Stimulated activated CD4-positive, alpha-beta T cell treated with anti-CD3 and anti-CD28 coated beads, Interleukin-4, amount 100 ng/mL, for 24 hours (primary cell): ENCODE measurements at places on chromosomes 7 and 10.

DNA sequence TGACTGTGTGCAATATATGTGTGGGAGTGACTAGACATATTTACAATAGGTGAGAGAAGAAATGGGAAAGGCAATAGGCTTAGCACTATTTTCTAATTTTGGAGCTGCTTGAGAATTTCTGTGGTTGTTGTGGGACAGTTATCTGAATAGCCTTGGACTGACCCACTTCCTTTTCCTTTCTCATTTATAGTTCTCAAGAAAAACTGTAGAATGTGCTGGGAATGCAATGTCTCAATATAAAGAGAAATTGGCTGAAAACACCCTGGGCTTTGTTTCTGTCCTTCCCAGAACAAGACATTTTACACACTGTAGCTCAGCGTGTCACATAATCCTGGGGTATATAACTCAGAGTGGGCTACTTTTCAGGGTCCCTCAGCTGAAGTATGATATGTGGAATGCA is 153.0 kb upstream of the RHOBTB1 start:
- DNase-seq: no peak

DNA sequence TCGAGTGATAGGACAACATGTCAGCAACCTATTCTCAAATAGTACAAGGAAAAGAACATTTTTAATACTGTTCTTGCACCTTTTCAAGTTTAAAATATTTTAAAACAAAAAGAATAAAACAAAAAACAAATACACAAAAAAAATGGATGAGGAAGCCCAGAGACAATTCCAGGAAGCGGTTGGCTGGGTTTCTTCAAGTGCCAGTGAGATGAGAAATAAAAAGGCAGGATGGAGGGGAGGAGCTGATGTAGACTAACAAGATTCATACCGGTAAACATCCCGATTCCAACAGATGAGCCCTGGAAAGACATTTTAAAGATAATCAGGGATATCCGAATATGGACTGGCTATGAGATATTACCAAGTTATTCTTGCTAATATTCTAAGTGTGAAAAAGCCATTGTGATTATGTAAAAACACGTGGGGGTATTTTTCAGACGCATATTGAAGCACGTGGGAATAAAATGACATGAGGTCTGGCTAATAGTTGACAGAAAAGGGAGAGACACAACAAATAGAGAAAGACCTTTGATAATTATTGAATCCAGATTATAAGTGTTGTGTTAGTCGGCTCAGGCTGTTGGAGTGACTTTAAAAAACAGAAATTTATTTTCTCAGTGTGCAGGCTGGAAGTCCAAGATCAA is 101.3 kb upstream of the LRRC4 start:
- DNase-seq: no peak

- no peak for DNase-seq
Measured at GRCh38 chr7:113394856-113395255, 276.5 kb upstream of the SMIM30 start.

GRCh38 chr10:82377608-82378007 is 502.6 kb downstream of the NRG3 start:
- no peak for DNase-seq

- no peak for DNase-seq
Measured at GRCh38 chr7:50627824-50628361, 62.7 kb upstream of the DDC start.

- no peak for DNase-seq
Measured at GRCh38 chr7:3153118-3153517, 109.5 kb upstream of the CARD11 start.

- no peak for DNase-seq
Measured at GRCh38 chr7:88457320-88457719, 150.6 kb upstream of the STEAP4 start.

GRCh38 chr10:103479135-103479534 is at the start of gene CALHM3:
CALHM3 (minus strand) TSS chr10:103479240; CDS start chr10:103479032, 208 bp downstream.
- DNase-seq: no peak

DNA sequence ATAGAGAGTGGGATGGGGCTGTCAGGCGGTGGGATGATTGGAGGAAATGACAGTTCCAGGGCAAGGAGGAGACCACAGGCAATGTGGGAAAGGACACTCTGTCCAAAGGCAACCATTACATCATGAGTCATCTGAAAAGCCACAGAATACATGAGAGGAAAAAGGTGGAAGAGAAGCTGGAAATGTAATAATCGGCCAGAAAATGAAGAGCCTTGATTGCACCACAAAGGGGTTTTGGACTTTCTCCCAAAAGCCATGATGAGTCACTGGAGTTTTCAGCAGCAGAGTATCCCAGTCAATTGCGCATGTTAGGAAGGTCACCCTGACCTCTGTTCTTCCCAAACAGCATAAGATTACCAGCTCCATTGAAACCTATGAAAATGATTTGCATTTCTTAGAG is 222.0 kb downstream of the LHFPL3 start:
- DNase-seq: no peak

DNA sequence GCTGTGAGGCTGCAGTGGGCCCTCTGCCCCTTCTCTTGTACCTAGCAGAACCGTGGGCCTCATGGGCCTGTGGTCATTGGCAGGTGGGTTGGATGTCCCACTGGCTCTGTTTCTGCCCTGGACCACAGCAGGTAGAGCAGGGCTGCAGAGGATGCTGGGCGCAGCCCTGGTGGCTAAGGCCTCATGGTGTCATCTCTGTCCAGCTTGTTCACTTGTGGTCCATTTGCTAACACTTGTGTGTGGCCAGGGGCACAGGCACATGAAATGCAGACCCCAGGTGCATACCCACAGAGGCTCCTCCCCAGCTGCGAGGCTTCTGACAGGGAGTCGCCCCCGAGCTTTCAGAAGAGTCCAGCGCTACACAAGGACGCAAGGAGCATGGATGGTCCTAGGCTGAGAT is 22.4 kb upstream of the TBRG4 start:
- no peak for DNase-seq

- DNase-seq: no peak
Measured at GRCh38 chr10:132335189-132336063, 3.4 kb downstream of the LRRC27 start.

DNA sequence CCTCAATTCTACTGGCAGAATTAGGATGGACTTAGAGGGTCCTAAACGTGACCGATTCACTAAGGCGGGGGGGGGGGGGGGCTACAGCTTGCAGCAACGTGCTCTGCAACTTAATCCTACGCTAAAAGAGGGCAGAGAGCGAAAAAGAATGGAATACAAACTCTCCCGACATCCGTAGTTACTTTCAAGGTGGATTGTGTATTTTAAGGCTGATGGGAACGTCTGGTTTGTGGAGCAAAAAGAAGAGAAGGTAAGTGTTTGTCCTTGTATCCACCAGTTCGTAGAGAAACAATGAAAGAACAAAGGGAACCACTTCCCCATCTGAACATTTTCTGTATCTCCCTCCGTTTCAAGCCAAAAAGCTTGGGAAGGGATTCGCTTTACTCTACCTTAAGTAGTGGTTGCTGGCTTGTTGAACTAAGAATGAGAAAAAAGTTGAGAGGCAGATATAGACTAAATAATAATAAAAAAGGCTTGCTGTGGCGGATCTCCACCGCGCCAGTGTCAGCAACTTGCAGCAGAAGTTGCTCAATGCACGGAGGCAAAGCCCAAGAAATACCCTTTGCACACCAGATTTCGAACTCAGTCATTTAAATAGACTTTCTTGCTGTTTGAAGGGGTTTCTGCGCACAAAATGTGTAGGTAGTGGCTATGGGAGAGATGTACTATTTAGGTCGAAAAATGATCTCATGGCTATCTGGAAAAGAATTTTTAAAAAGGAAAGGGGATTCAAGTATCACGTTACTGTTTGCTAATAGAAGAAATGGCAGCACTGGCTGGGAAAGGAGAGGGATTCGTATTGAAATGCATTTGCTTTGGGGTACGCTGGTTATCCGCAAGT is 736 bp downstream of the SKIDA1 start:
- no peak for DNase-seq

DNA sequence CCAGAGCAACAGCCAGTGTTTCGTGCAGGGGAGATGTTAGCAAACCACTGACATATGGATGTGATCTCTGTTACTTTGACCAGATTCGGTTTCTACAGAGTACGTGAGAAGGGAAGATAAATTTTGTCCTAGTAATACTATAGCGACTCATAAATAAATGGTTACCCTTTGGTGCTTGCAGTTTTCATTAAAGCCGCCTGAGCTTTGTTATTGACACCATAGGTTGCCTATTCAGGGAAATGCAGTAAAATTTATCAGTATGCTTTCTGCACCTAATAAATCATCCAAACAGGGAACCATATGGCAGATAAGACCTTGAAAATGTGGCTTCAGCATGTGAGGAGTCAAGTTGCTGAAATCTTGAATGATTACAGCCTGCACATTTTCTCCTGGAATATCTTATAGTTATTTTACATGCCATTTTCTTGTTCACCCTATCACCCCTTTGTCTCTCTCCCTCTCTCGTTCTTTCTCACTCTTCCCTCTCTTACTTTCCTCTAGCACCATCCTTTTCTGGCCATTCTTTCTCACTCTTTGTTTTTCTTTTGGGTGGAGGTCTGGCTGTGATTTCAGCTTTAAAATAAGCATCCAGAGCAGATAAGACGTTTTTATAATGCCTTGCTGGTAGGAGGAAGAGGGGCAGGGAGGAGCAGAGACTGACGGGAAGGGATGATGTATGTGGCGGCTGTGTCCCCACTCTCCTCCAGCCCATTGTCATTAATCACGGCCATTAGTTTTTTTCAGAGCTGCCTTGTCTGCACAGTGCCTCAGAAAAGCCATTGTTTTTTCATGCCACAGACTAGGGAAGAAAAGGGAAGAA is 182.5 kb downstream of the LRMDA start:
- DNase-seq: no peak

- DNase-seq: no peak
Measured at GRCh38 chr10:120833222-120833928, 17.8 kb upstream of the WDR11 start.

GRCh38 chr7:12975412-12975811 is 288.0 kb downstream of the ARL4A start:
- no peak for DNase-seq

- no peak for DNase-seq
Measured at GRCh38 chr7:26633557-26633956, 230.8 kb downstream of the SKAP2 start.

- DNase-seq: no peak
Measured at GRCh38 chr7:43872406-43873110, 3.2 kb upstream of the MRPS24 start.

DNA sequence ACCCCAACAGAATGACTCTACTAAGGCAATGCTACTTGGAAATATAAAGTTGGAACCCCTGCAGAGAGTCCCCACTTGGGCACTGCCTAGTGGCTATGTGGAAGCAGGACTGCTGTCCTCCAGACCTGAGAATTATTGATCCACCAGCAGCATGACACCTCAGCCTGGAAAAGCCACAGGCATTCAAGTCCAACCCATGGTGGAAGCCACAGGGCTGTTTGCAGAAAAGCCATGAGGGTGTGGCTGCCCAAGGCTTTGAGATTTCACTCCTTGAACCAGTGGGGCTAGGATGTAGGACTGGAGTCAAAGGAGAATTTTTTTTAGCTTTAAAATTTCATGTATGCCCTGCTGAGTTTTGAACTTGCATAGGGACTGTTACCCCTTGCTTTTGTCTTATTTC is 13.6 kb upstream of the GHRHR start:
- no peak for DNase-seq

- peak; percentile 12 for DNase-seq
Measured at GRCh38 chr7:8197994-8198698, 63.8 kb downstream of the ICA1 start.

DNA sequence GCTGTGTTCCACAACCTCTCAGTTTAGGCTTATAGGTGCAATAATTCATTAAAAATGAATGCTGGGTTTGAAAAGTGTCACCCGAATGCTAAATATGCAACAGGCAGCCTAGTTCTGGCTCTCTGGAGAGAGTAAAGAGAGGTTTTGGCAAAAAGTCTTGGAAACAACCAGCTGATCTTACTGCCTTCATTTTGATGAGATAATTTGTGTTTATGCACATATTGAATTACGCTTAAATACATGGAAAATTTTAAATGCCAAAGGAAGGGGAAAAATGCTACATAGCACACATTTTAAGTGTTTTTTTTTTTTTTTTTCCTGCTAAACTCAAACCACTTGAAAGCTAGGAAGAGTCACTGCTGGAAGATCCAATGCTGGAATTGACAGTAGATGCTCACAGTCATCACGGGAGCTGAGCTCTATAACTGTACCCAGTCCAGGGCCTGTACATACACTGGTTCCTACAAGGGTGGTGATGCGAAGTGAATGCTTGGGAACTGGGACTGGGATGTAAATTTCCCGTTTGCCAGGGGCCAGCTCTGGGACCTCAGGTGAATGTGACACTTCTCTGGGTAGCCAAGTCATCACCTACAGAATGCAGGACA is 151.5 kb downstream of the PFKFB3 start:
- no peak for DNase-seq

DNA sequence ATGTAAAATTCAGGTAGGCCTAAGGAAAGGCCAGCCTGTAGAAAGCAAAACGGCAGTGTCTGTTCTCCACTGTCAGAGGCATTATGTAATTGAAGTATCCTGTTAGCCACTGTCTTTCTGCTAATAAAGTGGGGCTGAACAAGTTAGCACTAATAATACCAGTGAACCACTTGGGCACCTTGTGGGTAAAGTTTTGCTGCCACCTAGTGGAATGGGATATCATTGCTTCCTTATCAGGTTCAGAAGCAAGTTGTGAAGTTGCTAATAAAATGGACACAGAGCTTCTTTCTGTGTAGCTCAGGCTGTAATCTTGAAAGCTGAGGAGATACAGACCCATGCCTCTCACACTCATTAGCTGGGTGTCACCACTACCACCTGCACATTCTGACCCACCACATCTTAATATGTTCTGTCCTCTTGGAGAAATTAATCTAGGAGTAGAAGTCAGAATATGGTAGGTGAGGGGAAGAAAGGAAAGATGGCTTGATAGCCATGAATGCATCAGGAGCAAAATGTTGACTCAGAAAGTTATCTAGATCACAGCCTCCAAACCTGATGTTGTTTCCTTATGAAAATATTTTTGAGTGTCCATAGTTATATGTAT is 175.1 kb downstream of the SEPTIN7 start:
- peak; percentile 62 for DNase-seq

GRCh38 chr7:34430456-34430855 is 227.6 kb upstream of the NPSR1 start:
- no peak for DNase-seq

- DNase-seq: no peak
Measured at GRCh38 chr10:117053482-117053881, 48.5 kb upstream of the SHTN1 start.

GRCh38 chr10:24277771-24278170 is 68.8 kb downstream of the KIAA1217 start:
- DNase-seq: no peak

- no peak for DNase-seq
Measured at GRCh38 chr7:79458796-79459195, 5.3 kb upstream of the MAGI2 start.
